Naive thymus-derived CD4-positive, alpha-beta T cell (primary cell): ENCODE measurements at places on chromosomes 7 and 10. TPM values are rescaled to one million over a fixed set of nuclear protein-coding genes. Genes with fewer than 3 reads are reported as not detected.

Gene GFRA1
- total RNA-seq = not detected

Gene CDH23
- 8.1 TPM for total RNA-seq

Gene DUS4L
- 13.8 TPM for total RNA-seq

Gene ZP3
- 5.3 TPM for total RNA-seq

Gene SYT15
- 1.2 TPM for total RNA-seq

Gene ATOH7
- not detected for total RNA-seq

Gene MOGAT3
- not detected for total RNA-seq

Gene TACR2
- 0.44 TPM for total RNA-seq

Gene SEMA3D
- total RNA-seq = not detected in 2 replicates

- no peaks in the 10 kb centered on the region for H3K27me3 ChIP-seq
- DNase-seq = no peak
- no peaks in the 10 kb centered on the region for H3K4me1 ChIP-seq
- no peaks in the 10 kb centered on the region for H3K36me3 ChIP-seq
- no peak overlapping the region for H3K4me3 ChIP-seq
These were observed 542.3 kb upstream of the NRP1 start for GRCh38 chr10:33876584-33877400.

DNA sequence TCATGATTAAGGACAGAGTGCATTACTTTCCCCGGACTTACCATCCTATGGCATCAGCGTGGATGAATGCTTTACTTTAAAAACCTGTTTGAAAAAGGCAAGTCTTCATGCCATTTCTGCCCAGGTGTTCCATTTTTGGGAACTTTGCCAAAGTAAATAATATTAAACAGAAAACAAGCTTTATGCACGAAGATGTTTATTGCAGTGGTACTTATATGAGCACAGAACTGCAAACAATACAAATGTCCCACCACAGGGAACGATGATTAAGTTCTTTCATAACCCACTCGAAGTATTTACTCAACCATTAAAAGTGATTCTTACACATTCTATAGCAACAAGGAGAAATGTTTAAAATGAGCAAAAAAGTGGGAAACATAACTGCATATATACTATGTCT is 109.7 kb upstream of the GDF10 start:
- DNase-seq = no peak
- no peak overlapping the region for H3K4me3 ChIP-seq
- H3K4me1 ChIP-seq = no peaks in the 10 kb centered on the region
- no peaks in the 10 kb centered on the region for H3K36me3 ChIP-seq
- no peaks in the 10 kb centered on the region for H3K27me3 ChIP-seq
- H3K27ac ChIP-seq = no peak overlapping the region

GRCh38 chr10:87850742-87851205 is 12.6 kb downstream of the KLLN start:
- H3K27ac ChIP-seq = no peak overlapping the region
- no peaks in the 10 kb centered on the region for H3K27me3 ChIP-seq
- no peak overlapping the region for H3K4me3 ChIP-seq
- no peaks in the 10 kb centered on the region for H3K36me3 ChIP-seq

DNA sequence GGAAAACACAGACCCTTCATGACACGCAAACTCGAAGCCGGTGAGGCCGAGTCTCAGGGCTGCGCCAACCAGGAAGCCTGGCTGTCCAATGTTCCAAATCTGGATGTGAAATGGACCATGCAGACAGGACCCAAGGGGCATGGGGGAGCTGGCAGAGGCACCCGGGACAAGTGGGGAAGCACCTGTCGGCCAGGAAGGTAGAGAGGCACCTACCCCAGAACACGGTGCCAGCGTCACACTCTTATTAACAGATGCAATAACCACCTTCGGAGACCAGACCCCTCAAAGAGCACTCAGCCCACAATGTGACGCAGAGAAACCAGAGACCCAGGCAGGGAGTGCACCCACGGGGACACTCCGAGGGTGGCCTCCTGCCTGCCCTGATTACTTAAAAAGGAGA is 88.3 kb upstream of the PDGFA start:
- no peak for DNase-seq
- H3K4me1 ChIP-seq = peaks cover 55% of the 10 kb centered on the region
- H3K27ac ChIP-seq = peak overlapping the region; percentile 32
- H3K27me3 ChIP-seq = no peaks in the 10 kb centered on the region
- H3K4me3 ChIP-seq = no peak overlapping the region

DNA sequence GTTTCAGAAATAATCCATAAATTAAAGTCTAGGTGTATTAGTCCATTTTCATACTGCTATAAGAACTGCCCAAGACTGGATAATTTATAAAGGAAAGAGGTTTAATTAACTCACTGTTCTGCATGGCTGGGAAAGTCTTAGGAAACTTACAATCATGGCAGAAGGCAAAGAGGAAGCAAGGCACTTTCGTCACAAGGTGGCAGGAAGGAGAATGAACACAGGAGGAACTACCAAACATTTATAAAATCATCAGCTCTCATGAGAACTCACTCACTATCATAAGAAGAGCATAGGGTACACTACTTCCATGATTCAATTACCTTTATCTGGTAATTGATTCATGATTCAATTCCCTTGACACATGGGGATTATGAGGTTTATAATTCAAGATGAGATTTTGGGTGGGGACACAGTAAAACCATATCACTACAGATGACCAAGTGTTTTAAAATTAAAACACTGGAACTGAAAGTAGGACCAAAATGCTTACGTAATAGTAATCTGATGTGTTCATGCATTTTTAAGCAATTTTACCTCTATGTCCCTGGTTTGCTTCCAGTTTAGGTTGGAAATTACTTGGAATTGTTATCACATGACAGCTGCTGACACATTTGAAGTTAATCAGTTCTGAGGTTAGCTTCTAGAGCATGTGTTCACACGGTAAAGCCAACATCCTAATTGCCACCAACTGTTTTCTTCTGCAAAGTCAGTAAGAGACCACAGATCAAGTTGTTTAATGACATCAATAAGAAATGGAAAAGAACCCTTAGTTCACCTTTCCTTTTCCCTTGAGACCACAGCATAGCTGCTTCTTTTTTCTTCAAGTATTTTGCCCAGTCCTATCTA is 48.4 kb upstream of the SEMA3C start:
- no peaks in the 10 kb centered on the region for H3K4me1 ChIP-seq
- no peak overlapping the region for H3K27ac ChIP-seq
- no peaks in the 10 kb centered on the region for H3K27me3 ChIP-seq
- no peak overlapping the region for H3K4me3 ChIP-seq
- no peaks in the 10 kb centered on the region for H3K36me3 ChIP-seq
- no peak for DNase-seq

DNA sequence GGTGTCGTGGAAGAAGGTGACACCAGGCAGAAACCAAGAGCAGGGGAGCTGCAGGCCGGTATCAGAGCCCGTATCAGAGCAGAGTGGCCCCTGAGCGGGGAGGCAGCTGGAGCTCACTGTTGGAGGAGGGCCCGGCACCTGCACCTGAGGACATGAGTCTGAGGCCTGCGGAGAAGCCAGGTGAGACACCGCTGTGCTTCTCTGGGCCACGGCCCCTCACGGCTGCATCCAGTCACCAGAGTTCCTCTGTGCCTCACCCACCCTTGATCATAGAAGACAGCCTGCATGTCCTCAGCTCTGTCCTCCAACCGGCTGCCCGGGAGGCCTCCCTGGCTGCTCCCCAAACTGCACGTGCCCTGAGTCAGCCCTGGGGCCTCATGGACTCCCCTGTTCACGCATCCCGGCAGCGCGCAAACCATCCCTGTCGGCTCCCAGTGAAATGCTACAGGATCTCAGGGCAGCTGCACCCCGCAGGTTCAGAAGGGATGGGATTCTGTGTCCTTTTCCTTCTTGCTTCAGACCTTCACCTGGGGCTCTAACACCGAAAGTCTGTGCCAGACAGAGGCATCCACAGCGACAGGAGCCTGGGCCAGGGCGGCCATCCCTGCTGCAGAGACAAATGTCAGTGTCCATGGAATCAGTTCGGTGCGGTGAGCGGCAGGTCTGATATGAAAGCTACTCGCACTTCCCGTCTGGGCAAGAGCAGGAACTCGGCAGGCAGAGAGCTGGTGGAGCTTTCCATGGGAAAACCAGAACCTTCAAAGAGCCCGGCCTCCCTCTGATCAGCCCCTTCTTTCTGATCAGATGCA is 111.9 kb upstream of the FAM20C start:
- H3K27ac ChIP-seq = no peak overlapping the region
- peak; percentile 16 for DNase-seq
- no peaks in the 10 kb centered on the region for H3K36me3 ChIP-seq
- H3K4me1 ChIP-seq = no peaks in the 10 kb centered on the region

GRCh38 chr7:69803699-69804516 is 205.6 kb downstream of the AUTS2 start:
- H3K36me3 ChIP-seq = no peaks in the 10 kb centered on the region
- H3K4me1 ChIP-seq = no peaks in the 10 kb centered on the region
- no peak overlapping the region for H3K27ac ChIP-seq
- no peaks in the 10 kb centered on the region for H3K27me3 ChIP-seq
- no peak overlapping the region for H3K4me3 ChIP-seq

DNA sequence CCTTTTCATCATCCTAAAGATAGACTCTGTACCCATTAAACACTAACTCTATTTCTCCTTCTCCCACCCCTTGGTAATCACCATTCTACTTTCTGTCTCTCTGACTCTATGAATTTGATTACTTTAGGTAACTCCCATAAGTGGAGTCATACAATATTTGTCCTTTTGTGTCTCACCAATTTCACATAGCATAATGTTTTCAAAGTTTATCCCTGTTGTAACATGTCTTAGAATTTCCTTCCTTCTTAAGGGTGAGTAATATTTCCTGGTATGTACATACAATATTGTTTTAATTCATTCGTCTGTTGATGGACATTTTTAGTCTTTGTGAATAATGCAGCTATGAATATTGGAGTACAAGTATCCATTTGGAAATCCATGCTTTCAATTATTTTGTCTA is 50.9 kb upstream of the CDCA7L start:
- DNase-seq = no peak
- H3K4me3 ChIP-seq = no peak overlapping the region
- H3K36me3 ChIP-seq = no peaks in the 10 kb centered on the region

- H3K4me3 ChIP-seq = no peak overlapping the region
- H3K27me3 ChIP-seq = no peaks in the 10 kb centered on the region
- no peak overlapping the region for H3K27ac ChIP-seq
- no peaks in the 10 kb centered on the region for H3K36me3 ChIP-seq
- no peak for DNase-seq
- H3K4me1 ChIP-seq = no peaks in the 10 kb centered on the region
These were observed 90.8 kb downstream of the ELAPOR2 start for GRCh38 chr7:86968618-86969017.

- no peaks in the 10 kb centered on the region for H3K36me3 ChIP-seq
- no peak overlapping the region for H3K4me3 ChIP-seq
- H3K27me3 ChIP-seq = no peaks in the 10 kb centered on the region
- DNase-seq = no peak
These were observed 31.8 kb upstream of the TM9SF3 start for GRCh38 chr10:96618653-96619052.
